Mesothelial cell of epicardium (in vitro differentiated cells): ENCODE measurements at places on chromosomes 11 and 22.

DNA sequence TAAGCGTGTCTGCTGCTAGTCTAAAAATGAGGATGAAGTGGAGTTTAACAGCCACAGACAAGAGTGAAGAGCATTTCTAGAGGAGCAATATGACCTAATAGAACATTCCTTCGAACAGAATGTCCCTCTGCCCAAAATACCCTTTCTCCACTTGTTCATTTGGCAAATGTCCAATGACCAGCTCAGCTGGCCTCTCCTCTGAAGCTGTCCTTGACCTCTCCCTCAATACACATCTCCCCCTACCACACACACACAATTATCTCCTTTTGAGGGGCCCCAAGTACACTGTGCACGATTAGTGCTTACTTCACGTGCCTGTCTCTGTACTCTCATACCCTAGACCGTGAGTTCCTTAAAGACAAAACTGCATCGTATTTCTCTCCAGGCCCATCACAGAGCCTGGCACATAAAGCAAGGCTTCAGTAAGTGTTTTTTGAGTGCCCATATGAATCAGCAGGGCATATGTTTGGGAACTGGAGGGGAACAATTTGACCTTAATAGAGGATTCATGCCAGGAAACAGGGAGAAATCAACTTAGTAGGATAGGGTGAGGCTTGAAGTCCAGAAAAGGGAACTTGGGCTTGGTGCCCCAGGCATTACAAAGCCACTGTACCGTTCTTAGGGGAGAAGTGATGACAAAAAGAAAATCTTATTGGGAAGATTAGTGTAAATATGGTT is 18.1 kb upstream of the NCAM1 start:
- no peak overlapping the region for H3K4me3 ChIP-seq
- peaks cover 24% of the 10 kb centered on the region for H3K27me3 ChIP-seq
- H3K4me1 ChIP-seq: peaks cover 17% of the 10 kb centered on the region
- H3K27ac ChIP-seq: no peak overlapping the region
- DNase-seq: no peak

DNA sequence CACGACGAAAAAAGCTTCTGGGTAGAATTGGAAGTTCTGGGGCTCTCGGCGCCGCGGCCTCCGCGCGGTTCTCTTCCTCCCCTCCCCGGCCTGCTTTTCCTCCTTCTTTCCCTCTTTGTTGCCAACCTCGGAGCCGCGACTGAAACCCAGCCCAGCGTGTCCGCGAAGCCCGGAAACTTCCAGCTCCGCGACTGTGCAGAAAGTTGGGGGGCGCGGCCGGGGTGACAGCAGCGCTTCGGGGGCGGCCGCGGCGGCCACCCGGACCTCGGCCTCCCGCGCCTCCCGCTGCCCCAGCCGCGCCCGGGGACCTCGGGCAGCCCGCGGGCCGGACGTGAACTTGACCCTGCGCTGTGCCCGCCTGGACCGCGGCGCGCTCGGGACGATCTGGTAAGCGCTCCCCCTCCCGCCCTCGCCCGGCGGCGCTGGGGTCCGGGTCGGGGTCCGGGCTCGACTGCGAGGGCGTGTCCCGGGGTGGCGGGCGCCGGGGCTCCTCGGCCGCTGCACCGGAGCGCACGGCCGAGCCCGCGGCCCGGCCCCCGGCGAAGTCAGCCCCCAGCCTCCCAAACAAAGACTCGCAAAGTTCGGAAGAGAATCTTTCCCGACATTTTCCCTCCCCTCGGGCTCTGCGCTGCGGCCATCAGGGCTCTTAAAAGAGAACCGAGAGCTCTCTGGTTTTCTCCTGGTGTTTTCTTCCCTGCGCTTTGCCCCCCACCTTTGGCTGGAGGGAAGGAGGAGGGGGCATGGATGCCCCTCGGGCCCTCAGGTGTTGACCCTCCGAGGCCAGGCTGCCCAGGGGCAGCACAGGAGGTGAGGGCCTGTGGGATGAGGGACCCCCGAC is 67.9 kb upstream of the WNT7B start:
- H3K27ac ChIP-seq: peak overlapping the region; percentile 89
- peaks cover 25% of the 10 kb centered on the region for H3K4me1 ChIP-seq
- peaks cover 1% of the 10 kb centered on the region for H3K36me3 ChIP-seq
- H3K4me3 ChIP-seq: peak overlapping the region; percentile 76
- no peak for DNase-seq

GRCh38 chr11:69956669-69957190 is 121.4 kb upstream of the ANO1 start:
- H3K4me3 ChIP-seq: no peak overlapping the region
- H3K27me3 ChIP-seq: no peaks in the 10 kb centered on the region
- no peaks in the 10 kb centered on the region for H3K36me3 ChIP-seq
- peaks cover 50% of the 10 kb centered on the region for H3K4me1 ChIP-seq
- H3K27ac ChIP-seq: peak overlapping the region; percentile 69

- H3K27me3 ChIP-seq: peaks cover 2% of the 10 kb centered on the region
- H3K4me3 ChIP-seq: no peak overlapping the region
- no peak overlapping the region for H3K27ac ChIP-seq
- no peak for DNase-seq
These were observed 182.0 kb downstream of the CWF19L2 start for GRCh38 chr11:107275632-107276031.

GRCh38 chr11:3147257-3147619 is 17.9 kb downstream of the OSBPL5 start:
- H3K27ac ChIP-seq: no peak overlapping the region
- DNase-seq: no peak
- peaks cover 13% of the 10 kb centered on the region for H3K4me1 ChIP-seq
